Fibroblast of skin of back (primary cell): ENCODE measurements at places on chromosomes 7 and 10.
A peak's percentile ranks its signal among the peaks of the same experiment; 100 is the strongest.

DNA sequence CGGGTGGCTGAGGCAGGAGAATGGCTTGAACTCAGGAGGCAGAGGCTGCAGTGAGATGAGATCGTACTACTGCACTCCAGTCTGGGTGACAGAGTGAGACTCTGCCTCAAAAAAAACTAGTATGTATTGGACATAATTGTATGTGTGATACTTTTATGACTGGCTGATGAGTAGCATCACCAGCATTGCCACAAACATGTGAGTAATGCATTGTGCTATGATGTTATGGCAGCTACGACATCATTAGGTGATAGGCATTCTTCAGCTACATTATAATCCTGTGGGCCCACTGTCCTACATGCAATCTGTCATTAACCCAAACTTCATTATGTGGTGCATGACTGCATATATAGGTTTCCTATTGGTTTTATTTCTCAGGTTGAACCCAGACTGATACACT is 352.4 kb downstream of the GALNT17 start:
- DNase-seq: peak; percentile 88

DNA sequence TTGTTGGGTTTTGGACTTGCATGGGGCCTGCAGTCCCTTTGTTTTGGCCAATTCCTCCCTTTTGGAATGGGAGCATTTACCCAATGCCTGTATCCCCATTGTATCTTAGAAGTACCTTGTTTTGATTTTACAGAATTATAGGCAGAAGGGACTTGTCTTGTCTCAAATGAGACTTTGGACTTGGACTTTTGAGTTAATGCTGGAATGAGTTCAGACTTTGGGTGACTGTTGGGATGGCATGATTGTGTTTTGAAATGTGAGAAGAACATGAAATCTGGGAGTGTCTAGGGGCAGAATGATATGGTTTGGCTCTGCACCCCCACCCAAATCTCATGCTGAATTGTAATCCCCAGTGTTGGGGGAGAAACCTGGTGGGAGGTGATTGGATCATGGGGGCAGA is 76.8 kb upstream of the MKI67 start:
- no peak for DNase-seq

DNA sequence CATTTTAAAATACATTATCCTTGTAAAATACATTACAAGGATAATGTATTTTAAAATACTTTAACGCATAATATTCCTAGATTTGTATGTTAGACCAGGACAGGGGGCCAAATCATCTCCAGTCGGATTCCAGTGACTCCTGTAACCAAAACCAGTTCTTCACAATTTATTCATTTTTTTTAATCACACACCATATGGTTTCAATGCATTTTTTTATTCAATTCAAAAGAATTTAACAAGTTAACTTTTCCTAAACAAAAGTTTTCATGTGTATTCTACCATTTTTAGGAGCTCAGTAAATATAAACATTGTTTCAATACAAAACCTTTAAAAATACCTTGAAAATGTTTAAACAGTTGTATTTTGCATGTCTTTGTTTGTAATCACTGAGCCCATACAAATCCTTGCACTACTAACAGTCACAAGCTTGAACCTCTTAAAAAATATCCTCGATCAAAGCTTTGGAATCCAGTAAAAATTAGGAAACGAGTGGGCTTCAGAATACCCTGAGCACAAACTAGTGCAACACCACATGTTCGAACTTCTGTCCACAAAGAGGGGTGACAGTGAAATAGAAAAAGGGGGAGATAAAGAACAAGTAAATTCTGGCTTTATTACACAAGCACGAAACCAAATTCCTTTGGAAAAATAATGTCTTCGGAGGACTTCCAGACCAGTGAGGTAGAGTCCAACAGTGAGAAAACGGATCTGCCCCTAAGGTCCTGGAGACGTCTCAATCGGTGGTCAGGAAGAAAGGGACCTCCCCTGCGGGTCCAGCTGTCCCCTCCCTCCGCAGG is 1.6 kb downstream of the CCDC71L start:
- DNase-seq: no peak

DNA sequence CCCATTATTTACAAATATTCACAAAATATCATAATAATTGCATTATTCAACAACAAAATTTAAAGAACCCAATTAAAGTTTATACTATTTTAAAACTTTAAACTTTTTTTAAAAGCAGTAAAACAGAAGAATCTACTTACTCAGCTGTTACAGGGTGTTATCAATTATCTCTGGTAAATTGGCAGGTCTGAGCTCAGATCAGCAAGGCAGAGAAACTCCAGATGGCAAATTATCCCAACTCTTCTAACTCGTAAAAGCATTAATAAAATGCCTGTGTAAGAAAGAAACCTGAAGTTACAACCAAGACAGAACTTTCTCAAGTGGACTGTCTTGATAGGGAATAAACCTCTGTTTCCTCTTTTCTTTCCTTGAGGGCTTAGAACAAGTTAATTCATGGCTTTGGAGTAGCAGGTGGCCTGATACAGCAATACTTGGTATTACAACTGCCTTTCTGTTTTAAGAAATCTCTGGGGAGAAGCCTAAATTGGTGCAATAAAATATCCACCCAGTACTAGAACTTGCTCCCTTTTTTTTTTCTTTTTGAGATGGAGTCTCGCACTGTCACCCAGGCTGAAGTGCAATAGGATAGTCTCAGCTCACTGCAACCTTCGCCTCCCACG is 275.3 kb upstream of the MKLN1 start:
- DNase-seq: no peak

DNA sequence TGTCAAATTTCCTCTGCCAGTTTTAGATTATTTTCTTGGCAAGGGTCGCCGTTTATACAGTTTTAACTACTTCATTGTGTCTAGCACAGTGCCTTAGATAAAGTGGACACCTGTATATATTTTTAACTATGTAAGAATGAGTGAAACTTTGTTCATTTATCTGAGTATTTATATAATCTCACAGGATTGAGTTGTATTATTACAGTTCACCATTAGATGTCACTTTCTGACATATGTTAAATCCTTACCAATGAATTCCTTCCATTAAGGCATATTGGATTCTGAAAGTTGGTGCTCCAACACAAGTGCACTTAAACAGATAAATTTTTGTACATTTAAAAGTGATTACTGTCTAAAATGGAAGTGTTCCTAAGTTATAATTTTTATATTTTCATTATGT is 43.0 kb downstream of the ZMYND11 start:
- peak; percentile 43 for DNase-seq

DNA sequence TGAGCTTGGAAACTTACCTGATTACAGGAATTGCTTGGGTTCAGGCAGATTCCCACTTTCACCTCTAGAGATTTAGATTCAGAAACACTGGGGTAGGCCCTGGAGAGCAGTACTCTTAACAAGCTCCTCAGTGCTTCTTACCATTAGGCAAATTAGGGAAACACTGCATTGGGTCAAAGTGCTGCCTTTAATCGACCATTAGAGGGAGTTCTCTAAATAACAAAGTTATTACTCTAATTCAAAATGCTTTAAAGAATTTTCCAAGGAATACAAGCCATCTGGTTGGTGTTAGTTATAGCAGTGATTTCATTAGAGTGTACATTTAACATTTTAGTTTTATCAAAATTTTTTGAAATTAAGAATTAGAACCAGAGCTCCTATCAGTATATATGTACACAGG is 324.5 kb downstream of the GFRA1 start:
- DNase-seq: peak; percentile 43

DNA sequence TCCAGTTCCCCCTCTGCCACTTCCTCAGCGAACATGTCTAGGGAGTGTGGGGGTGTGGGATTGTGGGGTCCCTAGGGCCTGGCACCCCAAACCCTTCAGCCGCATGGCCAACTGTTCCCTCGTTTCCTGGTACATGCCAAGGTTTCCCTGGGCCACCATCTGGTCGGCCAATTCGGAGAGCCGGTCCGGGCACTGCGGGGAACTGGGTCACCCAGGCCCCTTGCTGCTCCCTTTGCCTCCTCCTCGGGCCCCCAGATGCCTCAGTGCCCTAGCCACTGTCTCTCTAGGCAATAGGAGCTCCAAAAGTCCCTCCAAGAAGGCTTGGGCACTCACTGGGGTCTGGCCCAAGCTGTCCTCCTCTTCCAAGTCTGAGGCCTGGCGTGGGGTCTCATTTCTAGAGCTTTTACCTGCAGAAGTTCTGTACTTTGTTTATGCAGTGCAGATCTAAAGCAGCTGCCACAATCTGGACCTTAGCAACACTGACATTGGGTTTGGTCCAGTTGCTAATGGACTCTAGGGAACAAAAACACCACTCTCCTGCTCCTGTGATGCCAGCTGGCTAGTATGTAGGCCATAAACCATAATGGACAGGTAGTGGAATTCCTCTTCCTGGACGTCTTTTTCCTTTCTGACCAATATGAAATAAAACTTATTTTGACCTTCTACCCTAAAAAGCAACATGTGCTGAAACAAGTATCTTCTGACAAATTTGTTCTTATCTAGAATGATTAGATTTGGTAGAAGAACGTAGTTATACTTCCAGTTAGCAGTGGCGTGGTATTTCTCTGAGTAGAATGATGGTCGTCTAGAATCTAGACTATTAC is 172.9 kb downstream of the LRRC4 start:
- DNase-seq: no peak

- no peak for DNase-seq
Measured at GRCh38 chr7:35736725-35737124, 41.8 kb upstream of the HERPUD2 start.

- no peak for DNase-seq
Measured at GRCh38 chr7:138849701-138850100, 51.7 kb upstream of the ATP6V0A4 start.

- no peak for DNase-seq
Measured at GRCh38 chr10:62665771-62666170, 138.7 kb upstream of the ADO start.

- no peak for DNase-seq
Measured at GRCh38 chr7:137798073-137798763, 48.6 kb downstream of the DGKI start.

- DNase-seq: no peak
Measured at GRCh38 chr10:26807532-26807931, 53.2 kb downstream of the ABI1 start.

DNA sequence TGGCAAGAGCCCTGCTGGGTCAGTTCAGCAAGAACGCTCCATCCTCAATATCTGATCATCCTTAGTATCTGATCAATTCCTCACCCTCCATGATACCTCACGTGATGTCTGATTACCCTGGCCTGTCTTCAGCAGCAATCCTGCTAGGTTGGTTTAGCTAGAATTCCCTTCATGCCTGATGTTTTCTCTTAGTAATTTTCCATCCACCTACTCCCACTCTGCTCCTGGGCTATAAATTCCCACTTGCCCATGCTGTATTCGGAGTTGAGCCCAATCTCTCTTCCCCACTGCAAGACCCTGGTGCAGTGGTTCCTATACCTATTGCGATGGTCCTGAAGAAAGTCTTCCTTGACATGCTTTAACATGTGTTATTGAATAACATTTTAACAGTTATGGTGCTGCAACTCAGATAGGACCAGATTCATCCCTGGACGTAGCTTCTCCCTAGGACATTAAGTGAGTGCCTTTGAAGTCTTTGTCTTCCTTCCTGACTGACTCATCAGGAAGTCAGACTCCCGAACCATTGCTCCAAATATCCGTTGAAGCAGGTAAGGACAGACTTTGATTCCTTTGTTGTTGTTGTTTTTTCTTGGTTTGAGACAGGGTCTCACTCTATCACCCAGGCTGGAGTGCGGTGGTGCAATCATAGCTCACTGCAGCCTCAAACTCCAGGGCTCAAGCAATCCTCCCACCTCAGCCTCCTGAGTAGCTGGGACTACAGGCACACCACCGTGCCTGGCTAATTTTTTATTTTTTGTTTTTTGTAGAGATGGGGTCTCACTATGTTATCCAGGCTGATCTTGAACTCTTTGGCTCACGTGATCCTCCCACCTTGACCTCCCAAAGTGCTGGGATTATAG is 29.4 kb upstream of the CLDN3 start:
- DNase-seq: no peak

DNA sequence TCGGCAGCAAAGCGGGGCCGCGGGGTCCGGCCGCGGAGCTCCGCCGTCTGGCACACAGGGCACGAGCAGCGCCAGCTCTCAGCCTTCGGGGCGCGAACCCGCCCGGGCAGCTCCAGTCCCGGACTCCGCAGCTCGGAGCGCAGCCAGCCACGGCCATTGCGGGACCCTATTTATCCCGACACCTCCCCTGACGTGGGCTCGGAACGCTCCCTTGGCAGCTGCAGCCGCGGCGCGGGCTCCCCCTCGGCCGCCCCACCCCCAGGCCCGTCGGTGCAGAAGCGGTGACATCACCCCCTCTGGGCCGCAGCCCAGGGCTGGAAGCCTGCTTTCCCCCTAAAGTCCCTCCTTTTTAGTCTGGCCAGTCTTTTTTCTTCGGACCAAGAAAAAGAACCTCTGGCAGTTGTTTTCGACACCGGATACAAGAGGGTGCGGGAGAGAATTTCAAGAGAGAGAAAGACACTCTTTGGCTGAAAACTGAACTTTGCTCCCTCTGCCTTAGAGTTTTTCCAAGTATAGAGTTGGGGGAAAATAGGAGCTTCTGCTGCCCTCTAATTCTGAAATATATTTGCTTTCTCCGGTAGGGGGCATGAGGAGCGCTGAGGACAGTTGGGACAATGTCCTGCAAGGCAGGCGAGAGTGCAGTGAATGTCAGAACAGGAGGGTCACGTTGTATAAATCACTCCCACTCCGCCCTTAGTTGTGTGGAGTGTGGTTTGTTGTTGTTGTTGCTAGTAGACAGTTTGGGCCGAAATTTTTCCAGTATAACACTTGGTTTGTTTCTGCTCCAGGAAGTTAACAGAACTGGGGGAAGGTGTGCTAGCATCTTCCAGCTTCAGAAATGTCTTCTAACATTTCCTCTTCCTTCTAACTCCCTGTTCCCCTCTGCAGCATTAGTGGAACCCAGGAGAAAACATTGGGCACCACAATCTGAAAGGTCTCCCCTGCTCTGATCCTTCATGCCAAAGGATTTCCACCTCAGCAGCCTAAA is at the start of gene SFRP4:
TSS of gene SFRP4 (minus strand) at position 145 of the 988 bp plus-strand sequence. CDS start 280 bp downstream, outside the sequence.
- peak; percentile 71 for DNase-seq

DNA sequence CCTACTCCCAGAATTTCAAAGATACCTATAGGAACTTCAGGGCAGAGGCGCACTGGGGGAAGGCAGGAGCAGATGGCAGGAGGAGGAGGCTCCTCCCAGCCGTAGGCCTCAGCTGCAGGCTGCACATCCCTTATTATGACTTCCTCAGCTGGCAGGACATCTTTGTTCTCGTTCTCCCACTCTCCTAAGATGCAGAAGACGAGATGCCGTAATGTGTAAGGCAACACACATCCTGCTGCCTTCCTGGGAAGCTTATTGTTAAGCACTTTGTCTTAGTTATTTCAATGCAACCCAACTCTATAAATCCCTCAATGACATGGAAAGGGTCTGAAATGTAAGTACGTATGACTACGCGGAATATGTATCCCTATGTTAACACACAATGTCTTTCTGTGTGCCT is 599.8 kb upstream of the MGMT start:
- no peak for DNase-seq

DNA sequence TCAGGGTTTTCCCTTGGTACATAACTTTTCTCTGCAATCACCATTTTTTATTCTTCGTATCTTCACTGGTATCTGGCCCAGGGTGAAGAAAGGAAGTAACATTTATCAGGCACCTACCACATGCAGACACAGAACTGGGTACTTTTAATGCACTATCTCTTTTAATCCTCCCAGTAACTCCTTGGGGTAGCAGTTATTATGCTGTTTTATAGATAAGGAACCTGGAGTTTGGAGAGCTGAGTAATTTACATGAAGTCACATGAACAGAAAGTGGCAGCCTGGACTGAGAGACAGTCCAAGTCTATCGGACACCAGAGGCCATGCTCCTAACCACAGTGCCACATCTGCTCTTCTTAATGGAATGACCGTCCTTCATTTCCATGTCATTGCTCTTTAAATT is 117.1 kb upstream of the PODXL start:
- no peak for DNase-seq
